ENCODE measurements at places on chromosomes 6 and 20.

DNA sequence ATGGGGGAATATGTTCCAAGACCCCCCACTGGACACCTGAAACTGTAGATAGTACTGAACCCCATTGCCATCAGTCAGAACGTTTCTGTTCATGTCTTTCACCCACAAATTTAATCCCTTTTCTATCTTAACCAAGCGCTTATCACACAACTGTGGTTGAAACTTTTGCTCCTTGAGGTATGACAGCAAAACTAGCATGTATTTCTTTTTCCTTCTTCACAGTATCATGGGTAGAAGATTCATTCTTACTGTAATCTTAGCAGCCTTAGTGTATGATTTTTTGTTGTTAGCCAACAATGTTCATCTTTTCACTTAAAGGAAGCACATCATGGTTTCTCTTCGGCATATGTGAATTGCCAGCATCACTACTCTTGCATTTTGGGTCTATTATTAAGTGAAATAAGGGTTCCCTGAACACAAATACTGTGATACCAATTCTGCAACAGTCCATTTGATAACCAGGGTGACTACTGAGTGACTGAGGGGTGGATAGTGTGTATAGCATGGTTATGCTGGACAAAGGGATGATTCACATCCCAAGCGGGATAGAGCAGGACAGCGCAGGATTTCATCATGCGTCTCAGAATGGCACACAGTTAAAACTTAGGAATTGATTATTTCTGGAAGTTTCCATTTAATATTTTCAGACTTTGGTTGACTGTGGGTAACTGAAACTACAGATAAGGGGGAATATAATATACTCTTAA lies 41.8 kb downstream of the KCNS1 start:
- peak; percentile 30 for DNase-seq

GRCh38 chr20:56924292-56925081 lies 295.4 kb downstream of the TFAP2C start:
- DNase-seq = no peak

GRCh38 chr20:63119963-63120807 lies 95.7 kb downstream of the YTHDF1 start:
- DNase-seq = no peak

GRCh38 chr6:75208298-75209183 lies 2.7 kb upstream of the COL12A1 start:
- peak; percentile 81 for DNase-seq

DNA sequence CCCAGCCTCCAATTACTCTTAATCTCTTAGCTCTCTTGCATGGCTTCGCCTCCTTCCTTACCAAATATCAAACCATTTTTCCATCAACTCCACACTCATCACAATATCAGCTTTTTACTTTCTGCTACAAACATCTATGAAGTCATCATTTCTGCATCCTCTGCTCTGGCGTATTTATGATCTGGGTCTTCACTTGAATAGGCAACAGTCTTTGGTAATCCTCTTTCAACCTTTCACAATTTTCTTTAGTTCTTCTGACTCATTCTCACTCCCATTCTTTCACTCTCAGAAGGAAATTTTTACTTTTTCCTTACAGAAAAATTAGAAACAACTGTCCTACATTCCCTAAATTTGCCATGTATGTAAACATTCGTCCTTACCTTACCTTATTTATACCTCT lies 522.4 kb downstream of the HDGFL1 start:
- DNase-seq = no peak

GRCh38 chr20:23387118-23387443 lies 25.1 kb downstream of the GZF1 start:
- no peak for DNase-seq

- peak; percentile 50 for DNase-seq
Measured at GRCh38 chr6:113018351-113019151, 671.4 kb downstream of the RFPL4B start.

DNA sequence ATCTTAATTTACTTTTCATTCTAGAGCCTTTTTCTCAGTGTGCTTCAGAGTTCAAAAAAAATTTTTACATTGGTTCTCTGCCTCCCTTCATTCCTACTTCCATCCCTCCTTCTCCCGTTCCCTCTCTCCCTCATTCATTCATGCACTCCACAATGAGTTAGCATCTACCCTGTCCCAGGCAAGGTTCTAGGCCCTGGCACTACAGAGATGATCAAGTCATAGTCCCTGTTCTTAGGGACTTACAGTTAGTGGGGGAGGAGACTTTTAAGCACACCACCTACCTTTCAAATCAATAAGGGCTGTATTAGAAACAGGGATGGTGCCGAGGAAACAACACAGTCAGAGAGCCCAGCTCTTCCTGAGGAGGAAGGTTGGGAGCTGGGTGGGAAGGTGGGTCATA lies 40.3 kb downstream of the MAP3K5 start:
- no peak for DNase-seq

- DNase-seq = no peak
Measured at GRCh38 chr20:18983796-18984195, 170.2 kb downstream of the SCP2D1 start.

- no peak for DNase-seq
Measured at GRCh38 chr6:166555086-166555485, 31.4 kb downstream of the RAMACL start.

GRCh38 chr6:43262000-43262779 lies 18.9 kb downstream of the TTBK1 start:
- DNase-seq = no peak

- no peak for DNase-seq
Measured at GRCh38 chr20:12411246-12411940, 493.7 kb downstream of the BTBD3 start.

- DNase-seq = peak; percentile 38
Measured at GRCh38 chr20:11041396-11041795, 367.6 kb upstream of the JAG1 start.

GRCh38 chr6:169868458-169868857 lies 117.0 kb downstream of the ERMARD start:
- no peak for DNase-seq

- DNase-seq = no peak
Measured at GRCh38 chr6:16712255-16712930, 48.9 kb downstream of the ATXN1 start.

DNA sequence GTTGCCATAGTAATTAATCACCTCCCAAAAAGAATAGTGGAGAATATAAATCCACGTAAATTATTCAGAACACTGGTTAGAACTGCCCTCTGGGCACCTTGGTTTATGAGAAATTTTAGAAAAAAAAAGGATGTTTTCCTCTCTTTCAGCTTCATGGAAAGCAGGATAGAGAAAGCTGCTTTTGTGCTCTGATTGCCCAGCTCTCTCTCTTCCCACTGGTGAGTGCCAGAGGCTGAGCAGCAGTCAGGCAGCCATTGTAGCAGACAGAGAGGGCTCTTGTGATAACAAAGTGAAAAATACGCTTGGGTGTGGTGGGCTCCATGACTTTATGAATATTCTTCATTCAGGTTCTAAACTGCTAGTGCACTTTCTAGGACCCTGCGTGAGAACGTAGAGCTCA lies 26.4 kb downstream of the SLC35F1 start:
- DNase-seq = no peak

GRCh38 chr6:84057908-84058307 lies 24.3 kb downstream of the MRAP2 start:
- DNase-seq = no peak

- DNase-seq = no peak
Measured at GRCh38 chr6:111899531-111899930, 26.3 kb upstream of the FYN start.

GRCh38 chr6:142935553-142936517 lies 9.1 kb downstream of the HIVEP2 start:
- DNase-seq = peak; percentile 69

DNA sequence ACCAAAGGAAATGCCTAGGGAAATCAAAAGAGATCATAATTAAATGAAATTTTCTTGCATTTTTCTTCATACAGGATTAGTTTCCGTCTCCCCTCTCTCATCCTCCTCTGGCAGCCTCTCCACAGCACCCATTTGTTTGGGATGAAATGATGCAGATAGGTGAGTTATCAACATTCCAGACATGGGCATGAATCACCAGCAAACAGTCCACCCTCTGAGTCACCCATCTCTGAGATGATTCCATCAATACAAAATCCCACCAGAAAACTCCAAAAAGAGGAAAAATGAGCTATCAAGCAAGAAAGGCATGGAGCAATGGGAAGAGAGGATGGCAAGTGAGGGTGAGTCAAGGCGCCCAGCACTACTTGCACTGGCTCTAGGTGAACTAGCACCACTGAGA lies 11.4 kb downstream of the MC3R start:
- peak; percentile 43 for DNase-seq

- no peak for DNase-seq
Measured at GRCh38 chr20:57457243-57458095, 66.3 kb downstream of the RBM38 start.

DNA sequence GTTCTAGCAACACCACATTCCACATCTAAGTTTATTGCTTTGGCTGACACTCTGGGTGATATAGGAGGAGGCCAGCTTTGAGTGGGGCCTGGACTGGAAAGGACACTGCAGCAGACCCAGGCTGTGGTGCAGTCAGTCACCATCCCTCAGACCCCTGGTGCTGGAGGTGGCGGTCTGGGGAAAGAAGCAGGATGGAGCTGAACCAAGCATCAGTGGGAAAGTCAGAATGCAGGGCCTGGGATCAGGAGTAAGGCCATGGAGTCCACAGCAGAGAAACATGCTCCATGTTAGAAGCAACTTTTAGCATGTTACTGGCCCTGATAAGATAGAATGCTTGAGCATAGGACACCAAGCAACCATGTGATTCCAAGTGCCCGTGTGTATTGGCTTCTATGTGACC lies 5.9 kb downstream of the HLA-A start:
- no peak for DNase-seq

GRCh38 chr6:783966-784735 lies 91.2 kb upstream of the EXOC2 start:
- no peak for DNase-seq

- no peak for DNase-seq
Measured at GRCh38 chr6:41186031-41186562, 14.9 kb downstream of the TREML2 start.

DNA sequence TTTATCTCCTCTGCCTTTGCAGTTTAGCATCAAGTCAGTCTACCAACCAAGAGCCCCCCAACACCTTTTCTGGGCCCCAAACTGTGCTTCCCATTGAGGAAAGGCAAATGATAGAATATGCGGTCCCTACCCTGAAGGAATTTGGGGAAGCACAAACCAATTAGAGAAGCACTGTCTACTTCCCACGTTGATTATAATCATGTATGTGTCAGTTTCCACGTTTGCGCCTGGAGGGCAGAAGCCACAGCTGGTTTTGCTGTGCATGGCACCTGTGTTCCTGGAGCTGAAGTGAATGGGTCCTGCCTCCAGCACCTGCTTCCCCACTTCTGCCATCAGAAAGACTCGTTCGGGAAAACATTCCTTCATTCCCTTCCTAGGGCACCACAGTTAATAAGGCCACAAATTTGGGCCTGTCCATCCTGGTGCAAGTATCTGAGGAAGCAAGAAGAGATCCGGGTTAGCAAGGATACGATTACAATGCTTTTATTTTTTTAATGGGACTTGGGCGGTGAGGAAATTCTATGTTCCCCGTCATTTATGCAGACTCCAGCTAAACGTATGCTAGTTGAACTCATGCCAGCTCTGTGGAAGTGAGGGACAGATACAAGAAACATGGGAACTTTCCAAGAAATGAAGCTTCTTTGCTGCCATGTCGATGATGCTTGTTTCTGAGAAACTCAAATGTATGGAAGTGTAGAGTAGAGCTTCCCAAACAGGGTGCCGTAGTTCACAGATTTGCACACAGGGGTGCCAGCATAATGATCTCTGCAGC lies 333.5 kb downstream of the NRN1 start:
- DNase-seq = no peak

DNA sequence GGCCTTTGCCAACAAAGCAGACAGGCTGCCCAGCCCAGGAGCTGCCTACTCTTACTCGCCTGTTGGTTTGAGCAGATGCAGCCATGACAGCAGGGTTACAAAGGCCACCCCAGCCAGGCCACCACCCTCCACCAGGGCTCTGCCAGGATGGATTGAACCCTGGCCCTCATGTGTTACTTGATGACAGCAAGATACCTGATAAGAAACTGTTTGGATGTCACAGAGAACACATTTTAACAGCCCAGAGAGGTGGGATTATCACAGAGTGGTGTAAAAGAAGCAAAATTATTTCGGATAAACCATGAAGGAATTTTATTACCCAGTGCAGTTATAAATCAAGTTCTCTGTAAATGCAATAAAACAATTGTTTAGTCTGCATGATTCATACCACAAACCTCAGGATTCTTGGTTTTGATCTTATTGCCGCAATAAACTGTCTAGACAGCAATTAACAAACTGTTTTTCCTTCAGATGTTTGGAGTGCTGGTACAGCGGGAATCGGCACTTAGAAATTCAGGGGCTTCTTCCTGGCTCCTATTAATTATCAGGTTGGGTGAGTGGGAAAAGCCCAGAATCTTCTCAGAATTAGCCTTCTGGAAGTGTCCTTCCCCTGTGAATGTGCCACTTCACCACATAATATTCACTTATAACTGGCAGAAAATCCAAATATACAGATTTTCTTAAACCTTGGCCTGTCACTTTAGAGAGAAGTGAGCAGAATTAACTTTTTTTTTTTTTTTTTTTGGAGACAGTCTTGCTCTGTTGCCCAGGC lies 58.0 kb upstream of the SALL4 start:
- DNase-seq = no peak

DNA sequence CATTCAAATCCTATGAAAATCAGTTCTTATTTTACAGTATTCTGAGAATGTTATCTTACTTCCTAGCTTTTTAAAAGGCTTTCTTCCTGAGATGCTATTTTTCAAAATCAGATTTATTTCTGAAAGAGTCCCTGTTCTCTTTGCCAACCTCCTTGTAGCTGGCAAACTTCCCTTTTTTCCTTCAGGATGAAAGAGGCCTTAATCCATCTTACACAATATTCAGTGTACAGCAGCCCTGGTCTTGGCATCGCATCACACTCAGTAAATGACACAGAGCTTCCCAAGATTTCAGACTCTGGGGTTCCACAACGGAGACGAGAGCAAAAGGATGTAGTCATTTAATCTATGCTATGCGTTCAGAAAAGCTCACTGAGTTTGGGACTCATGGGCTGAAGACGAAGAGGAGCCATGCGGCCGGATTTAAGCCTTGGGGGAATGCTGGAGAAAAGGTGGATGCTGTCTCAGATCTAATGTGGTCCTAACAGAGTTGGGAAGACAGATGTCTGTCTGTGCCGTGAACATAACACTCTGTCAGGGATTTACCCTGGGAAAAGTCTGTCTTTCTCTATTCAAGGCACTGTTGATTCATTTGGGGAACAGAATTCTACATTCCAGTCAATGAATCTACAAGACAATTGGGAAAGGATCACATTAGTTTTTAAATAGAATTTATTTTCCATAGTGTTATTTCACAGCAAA lies 616.4 kb upstream of the AGPAT4 start:
- no peak for DNase-seq

DNA sequence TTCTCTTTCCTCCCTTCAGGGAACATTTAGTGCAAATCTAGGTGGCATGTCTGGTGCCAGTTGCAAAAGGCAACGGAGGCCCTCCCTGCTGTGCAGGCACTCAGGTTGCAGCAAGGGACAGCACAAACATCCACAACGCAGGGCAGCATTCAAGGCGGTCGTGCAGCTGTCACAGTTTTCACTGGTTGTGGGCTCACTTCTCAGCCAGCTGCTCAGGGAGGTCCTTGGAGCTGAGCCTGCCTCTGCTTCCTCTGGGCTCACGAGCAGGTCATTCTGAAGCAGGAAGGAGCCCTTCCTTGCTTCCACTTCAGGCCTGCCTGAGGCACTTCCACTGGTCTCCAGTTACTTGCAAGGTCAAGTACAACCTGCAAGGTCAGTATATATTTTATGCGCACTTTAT lies 3.8 kb upstream of the NPEPL1 start:
- peak; percentile 12 for DNase-seq

Data from kidney tubule cell (primary cell).